ENCODE measurements at places on chromosomes 2 and 18.

DNA sequence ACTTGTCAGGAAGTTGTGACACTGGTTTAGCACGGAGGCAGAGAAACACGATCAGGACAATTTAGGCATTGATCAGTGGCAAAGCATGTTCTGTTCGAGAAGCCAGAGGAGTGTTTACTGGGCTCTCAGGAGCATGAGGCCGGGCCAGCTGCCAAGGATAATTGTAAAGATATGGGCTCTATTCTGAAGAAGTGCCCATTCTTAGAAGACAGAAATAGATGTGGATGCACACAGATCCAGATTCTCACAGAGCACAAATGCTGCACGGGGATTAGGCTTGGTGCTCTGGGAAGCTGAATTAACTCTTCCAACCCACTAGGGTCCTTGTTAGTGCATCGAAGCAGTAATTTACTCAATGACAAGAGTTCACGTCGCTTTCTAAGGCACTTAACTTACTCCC, 16.2 kb downstream of the AFF3 start:
- DNase-seq, result no peak

DNA sequence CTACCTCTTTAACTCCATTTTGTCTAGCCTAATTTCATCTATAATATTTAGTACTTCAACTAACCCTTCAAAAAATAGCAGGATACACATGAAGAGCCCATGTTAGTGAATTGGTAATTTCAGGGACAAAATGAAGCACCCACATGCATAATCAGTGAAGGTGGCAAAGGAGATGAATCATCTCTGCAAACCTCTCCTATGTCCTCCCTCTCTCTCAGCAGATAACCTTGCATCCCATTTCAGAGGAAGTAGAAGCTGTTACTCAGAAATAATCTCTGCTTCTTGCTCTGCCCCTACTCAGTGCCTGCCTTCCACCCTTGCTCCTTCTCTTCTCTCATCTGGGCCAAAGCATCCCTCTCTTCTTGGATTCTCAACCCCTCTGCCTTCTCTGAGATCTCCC, 60.2 kb upstream of the CAVIN2 start:
- no peak for DNase-seq

DNA sequence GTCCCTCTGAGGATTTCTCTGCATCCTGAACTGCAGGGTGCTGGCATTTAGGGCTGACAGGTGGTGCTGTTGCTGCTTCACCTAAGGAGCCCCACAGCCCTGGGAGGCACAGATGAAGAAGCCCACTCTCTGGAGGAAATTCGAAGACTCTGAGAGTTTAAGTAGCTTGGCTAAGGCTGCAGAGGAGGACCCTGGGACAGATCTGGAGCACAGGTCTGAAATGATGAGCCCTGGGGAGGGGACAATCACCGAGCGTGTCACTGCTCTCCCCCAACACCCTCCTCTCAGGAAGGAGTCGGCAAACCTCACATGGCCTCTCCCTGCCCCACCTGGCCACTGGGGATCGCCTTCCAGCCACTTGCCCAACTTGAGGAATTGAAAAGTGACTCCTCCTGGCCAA, 18.6 kb downstream of the CYP27C1 start:
- DNase-seq, result no peak

DNA sequence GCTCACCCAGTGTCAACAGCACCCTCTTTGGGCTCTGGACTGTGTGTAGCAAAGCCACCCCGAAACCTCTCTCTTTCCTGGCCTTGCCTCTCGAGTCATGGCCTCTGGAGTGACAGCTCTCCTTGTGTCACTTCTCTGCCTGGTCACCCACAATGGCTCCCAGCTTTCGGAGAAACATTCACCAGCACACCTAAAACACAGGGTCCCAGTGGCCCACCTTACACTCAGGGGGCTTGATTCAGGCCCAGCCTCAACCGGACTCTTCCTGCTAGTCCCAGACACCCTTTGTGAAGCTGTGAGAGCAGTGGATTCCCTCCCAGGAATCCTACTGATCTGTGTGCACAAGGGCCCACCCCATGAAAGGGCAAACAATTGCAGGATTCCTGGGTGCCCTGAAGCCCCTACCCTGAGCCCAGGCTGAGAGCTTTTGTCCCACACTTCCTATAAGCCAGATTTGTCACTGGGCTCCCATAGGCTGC, 137.2 kb upstream of the HAAO start:
- DNase-seq, result no peak

- DNase-seq, result no peak
These were observed 3.5 kb downstream of the INHBB start for GRCh38 chr2:120349440-120349921.

- DNase-seq, result no peak
These were observed 47.1 kb downstream of the CENPO start for GRCh38 chr2:24840164-24840869.

- no peak for DNase-seq
These were observed 56.1 kb upstream of the RNF152 start for GRCh38 chr18:61948846-61949438.

- DNase-seq, result no peak
These were observed 125.3 kb downstream of the ANTXR1 start for GRCh38 chr2:69138247-69138772.

DNA sequence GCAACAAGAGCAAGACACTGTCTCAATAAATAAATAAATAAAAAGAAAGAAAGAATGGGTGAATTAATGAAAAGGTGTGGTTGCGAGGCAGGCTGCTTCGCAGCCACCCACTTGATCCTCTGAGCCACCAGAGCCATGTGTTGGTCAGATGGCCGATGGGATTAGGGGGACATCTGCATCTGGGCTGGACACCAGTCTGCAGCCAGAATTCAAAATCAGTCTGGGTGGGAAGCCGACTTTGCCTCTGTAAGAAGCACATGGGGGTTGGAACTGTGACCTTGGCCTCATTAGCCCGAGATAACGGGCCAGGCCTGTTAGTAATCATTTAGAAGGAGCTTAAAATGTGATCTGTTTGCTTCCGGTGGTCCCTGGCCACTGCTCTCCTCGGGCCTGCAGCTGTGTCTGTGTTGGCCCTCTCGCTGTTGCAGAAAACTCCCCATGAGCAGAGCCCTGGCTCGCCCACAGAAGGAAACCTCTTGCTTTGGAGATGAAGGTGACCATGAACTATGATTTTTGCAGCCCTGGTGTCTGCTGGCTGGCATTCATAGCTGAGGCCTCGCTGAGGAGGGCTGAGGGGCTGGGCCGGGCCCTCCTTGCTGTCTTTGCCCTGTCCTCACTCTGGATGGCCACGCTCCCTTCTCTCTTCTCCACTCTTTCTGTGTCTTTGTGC, 94.4 kb downstream of the DYSF start:
- DNase-seq, result no peak

GRCh38 chr18:47594621-47595086, 335.8 kb downstream of the SMAD2 start:
- no peak for DNase-seq

- no peak for DNase-seq
These were observed 105.5 kb upstream of the RGPD4 start for GRCh38 chr2:107721178-107721577.

- no peak for DNase-seq
These were observed 54.2 kb downstream of the DLGAP1 start for GRCh38 chr18:4400911-4401310.

- DNase-seq, result no peak
These were observed 147.4 kb downstream of the CERS6 start for GRCh38 chr2:168603439-168603961.

DNA sequence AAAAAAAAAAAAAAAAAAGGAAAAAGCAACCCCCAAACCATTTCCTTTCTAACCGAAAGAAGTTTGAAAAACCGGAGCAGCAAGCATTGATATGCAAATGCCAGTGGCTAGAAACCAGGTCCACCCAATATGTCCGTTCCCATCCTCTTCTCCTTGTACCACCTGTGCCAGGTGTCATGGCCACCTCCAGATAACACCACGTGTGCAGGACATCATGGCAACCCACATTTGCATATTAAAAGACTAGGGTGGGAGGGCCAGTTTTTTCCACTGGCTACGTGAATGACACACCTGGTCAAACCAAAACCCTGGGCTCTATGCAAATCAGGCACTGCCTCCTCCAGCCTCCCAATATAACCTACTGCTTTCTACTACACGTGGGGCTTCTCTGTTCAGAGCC, 303.3 kb upstream of the GULP1 start:
- DNase-seq, result no peak

DNA sequence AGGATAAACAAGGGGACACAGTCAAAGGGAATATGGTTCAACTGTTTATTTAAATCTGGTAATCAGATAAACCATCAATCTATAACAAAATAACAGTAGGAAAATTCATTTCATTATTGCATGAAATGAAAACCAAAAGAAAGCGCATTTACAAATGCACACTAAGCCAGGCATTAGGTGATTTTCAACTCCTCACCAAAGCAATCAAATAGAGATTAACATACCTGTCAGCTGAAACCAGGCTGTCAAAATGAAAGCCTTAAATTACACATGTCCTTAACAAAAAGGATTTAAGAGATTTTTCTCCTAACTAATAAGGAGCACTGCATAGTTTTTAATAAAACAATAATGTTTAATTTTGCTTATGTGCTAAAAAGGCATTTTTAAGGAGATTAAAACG, 23.0 kb downstream of the STK39 start:
- DNase-seq, result no peak

Data from activated CD4-positive, alpha-beta T cell treated with anti-CD3 and anti-CD28 coated beads, Interleukin-2, amount 50 U/mL, for 1 hour (primary cell).